ENCODE measurements at places on chromosomes 12 and 14.

DNA sequence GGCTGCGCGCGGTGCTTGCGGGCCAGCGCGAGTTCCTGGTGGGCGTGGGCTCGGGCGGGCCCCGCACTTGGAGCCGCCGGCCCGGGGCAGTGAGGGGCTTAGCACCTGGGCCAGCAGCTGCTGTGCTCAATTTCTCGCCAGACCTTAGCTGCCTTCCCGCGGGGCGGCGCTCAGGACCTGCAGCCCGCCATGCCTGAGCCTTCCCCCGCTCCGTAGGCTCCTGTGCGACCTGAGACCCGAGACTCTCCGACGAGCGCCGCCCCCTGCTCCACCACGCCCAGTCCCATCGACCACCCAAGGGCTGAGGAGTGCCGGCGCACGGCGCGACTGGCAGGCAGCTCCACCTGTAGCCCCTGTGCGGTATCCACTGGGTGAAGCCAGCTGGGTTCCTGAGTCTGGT lies 46.0 kb upstream of the PLEKHG3 start:
- DNase-seq: no peak

DNA sequence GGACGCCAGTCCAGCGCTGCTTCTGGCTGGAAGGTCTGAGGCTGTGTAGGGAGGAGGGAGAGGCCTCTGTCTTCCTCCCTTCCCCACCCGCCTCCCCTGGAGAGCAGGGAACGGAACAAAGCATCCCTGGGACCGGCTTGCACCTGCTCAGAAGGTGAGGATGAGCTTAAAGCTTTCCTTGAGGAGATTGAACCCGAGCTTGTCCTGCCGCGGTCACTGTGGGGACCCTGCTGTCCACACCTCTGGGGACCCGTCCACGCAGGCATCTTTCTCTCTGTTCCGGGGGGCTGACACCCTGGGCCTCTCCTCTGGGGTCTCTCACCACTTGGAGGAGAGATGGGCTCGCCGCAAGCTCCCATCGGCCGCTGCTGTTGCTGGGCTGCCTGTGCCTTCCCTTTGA lies 33.2 kb upstream of the SFSWAP start:
- DNase-seq: no peak

GRCh38 chr12:11840366-11840765 lies 190.9 kb downstream of the ETV6 start:
- DNase-seq: no peak

- no peak for DNase-seq
Measured at GRCh38 chr14:22481546-22481945, 107.5 kb downstream of the DAD1 start.

- no peak for DNase-seq
Measured at GRCh38 chr14:104706733-104707607, 17.1 kb upstream of the ADSS1 start.

- DNase-seq: no peak
Measured at GRCh38 chr14:76113691-76114090, 38.0 kb upstream of the GPATCH2L start.

DNA sequence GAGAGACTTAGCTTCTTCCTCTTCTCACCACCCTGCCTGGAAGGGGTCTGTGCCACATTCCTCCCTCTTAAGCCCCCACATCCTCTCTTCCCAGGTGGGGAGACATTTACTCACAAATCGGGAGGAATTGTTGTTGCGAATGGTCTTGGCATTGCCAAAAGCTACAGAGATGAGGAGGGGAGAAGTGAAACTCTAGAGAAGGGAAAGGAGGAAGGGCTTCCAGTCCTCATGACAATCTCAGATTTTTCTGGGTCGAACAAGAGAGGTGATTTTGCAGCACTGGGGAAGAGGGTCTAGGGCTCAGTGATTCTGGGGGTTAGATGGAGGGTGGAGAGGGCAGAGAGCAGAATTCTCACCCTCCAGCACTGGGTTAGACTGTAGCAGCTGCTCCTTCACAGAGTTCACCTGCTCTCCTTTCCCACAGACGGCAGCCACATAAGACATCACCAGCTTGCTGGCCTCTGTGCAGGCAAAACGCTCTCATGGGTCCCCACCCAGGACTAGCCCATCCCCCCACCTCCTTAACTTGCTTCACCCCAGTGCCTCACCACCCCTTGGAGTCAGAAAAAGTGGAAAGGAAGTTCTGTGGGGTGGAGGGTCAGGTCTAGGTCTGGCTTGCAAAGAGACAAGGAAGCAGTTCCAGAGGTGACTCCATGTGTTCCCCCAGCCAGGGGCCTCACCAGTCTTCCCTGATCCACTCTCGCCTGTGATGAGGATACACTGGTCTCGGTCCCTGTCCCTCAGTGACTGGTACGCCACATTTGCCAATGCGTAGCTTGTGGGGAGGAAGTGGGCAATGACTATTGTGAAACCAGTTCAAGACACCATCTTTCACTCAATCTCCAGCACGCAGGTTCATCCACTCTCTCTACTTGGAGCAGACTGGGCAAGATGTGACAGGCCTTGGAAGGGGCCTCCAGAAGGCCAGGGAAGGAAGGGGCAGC lies 2.7 kb downstream of the MYO1A start:
- no peak for DNase-seq

DNA sequence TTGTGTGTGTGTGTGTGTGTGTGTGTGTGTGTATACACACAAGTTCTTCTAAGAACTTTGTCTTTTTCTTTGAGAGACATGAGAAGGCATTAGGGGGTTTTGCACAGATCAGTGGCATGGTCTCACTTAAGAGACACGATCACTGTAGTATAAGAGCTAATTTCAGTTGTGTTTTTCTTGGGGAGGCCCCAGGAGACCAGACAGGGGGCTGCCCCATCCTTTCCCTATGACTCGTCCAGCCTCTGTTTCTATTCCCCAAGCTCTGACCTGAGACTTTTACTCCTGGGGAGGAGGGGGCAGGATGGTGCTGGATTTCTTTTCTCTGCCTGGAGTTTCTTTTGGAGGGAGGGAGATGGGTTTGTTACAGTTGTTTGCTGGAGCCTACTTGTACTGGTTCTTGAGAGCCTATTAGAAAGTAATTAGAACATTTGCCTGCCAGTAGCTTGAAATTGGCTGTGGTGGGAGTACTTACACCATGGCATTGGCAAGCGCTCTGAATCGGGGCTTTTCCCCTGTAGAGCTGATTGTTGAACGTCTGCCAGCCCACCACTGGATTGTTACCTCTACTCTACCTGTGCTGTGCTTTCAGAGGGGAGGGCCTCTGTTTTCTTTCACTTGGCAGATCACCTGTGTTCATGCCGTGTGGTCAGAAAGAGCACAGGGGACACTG lies 109.5 kb downstream of the TSPAN9 start:
- DNase-seq: no peak

DNA sequence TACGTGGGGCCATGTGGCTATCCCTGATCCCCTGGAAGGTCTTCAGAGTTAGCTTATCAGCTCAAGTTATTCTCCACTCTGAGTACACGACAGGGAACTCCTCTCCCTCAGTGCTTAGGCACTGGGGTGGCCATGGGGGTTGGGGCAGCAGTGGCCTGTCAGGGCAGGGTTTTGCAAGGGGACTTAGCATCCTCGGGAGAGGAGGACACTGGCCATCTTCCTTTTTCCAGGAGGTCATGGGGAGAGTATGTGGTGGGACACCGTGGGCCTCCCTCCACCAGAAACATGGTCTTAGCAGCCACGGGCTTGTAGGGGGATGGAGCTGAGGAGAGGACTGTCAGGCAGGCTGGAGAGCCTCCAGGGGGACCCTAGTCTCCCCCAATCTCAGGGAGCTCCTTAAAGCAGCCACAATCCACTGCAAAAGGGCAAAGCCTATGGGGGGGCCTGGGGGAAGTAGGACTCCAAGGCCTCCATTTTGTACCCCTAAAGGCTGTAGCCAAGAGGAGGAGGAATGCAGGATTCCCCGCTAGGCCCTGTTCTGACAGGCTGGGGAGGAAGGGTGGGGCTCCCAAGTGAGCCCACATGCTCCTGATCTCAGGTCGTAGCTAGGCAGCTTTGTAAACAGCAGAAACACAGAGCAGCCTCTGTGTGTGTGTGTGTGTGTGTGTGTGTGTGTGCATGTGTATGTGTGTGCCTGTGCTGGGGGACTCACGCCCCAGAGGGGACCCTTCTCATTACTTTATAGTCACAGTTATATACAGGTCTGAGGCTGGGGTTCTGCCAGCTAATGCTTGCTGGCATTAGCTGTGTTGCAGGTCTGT lies 36.6 kb downstream of the KRT80 start:
- no peak for DNase-seq

DNA sequence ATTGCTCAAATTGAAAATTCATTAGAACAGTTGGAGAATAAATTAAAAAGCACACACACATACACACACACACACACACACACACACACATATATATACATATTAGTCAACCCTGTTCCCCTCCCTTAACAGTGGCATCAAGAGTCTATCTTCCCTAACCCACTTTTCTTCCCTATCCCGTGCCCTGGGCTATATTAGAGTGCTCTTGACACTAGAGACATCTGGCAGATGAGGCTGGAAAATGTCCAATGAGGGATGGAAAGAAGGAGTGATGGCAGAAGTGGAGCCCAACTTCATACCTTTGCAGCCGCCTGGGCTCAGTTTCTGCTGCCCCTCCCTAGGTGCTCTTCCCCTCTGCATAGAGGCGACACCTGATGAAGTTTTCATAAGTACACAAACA lies 172.4 kb upstream of the NUDT4 start:
- DNase-seq: no peak

- no peak for DNase-seq
Measured at GRCh38 chr12:13199592-13199991, 3.1 kb downstream of the EMP1 start.

DNA sequence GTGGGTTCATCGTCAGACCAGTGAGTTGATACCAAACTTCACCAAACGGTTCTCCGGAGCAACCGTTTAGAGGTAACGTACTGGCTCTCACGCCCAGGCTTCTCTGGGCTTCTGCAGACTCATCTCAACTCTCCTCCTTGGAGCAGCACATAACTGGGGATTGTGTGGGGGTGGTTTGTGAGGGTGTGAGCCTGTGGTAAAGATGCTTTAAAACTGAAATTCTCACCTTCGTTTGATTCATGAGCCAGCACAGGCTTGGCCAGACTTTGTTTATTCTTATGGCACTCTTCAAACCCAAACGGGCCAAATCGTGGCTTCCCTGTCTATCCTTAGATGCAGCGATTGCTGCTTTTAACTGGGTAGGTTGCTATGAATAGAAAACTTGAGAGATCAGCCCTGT lies 121.3 kb downstream of the SAMD4A start:
- no peak for DNase-seq

- no peak for DNase-seq
Measured at GRCh38 chr14:50312734-50313054, 570 bp downstream of the DMAC2L start.

GRCh38 chr14:39028620-39029019 lies 74.4 kb downstream of the SEC23A start:
- no peak for DNase-seq

- DNase-seq: no peak
Measured at GRCh38 chr12:2520722-2521246, 274.0 kb upstream of the FKBP4 start.

DNA sequence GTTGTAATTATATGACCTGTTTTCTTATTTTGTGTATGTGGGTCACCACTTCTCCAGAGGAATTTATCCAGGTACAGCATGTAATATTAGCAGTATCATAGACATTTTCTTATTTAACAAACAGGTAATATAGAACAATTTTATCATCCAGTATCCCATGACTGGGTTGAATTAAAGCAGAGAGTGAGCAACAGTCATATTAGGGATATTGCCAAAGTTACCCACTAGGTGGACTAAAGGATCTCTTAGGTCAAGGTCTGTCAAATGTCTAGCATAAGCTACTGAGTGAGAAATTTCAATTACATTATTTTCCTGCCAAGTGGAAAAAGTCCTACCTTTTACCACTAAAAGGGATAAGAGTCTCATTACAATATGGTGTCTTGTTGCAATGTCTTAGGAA lies 62.1 kb upstream of the TRIM9 start:
- DNase-seq: no peak

DNA sequence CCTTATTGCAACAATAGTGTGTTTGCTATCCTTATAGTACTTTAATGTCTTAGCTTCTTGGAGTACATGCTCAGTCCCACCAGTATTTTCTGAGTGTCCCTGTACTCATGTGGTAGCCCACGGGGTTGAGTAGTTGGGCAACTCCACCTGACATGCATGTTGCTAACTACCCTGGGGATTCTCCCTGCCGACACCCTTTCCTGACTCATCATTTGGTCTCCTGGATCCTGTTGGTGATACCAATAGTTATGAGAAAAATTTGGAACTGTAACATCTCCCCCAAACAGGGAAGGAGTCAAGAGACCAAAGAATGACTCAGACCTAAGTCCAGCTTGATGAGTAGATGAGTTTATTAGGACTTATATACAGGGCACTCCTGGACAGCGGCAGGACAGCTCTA lies 101.6 kb downstream of the BRMS1L start:
- DNase-seq: no peak

DNA sequence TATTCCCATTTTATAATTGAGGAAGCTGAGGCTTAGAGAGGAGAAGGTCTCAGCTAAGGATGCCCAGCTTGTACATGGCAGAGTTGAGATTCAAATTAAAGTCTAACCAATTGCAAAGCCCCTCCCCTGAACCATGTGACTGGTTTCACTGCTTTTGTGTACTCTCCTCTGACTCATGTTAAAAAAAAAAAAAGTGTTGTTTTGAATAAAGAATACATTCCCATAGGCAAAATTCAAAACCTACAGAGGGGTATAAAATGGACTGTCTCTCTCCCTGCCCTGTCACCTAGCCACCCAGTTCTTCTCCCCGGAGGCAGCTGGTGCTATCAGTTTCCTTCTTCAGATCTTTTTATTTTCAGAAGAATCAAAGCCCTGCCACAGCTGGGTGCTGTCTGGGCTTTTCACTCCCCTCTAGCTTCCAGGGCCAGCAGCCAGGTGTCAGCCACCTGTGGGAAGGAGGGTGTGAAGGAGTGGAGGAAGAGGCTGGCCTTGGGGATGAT lies 5.4 kb downstream of the PSMD9 start:
- DNase-seq: no peak

- DNase-seq: no peak
Measured at GRCh38 chr12:2338991-2339431, 286.2 kb downstream of the CACNA1C start.

DNA sequence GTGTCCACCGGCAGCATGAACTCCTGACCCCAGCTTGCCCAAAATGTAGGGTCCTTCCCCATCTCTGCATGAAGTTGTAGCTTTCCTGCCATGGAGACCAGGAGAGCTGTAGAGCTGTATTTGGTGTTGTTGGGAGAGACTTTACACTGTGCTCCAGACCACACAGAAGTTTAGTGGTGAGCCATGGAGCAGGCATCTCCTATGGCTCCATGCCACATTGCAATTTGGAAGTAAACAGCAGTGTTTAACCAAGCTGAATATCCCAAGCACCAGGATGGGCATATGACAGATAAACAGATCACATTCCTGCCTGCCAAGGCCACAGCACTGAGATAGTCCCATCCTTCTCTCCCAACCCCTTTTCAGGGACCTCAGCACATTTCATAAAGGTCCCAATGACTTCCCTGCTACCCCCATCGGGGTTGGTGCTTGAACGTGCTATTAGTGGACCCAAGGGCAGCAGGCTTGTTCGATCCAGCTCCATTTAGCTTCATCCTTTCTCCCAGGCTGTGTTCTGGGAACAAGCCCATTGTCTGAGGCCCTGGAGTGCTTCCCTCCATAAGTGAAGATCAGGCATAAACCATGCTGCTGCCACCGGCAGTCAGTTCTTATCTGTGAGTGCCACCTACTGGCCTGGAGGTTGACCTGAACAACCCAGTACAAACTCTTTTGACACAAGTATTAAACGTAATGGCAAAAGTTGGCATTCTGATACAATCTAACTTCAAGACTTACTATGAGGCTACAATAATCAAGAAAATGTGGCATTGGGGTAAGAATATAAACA lies 172.3 kb upstream of the ATXN7L3B start:
- DNase-seq: no peak

- no peak for DNase-seq
Measured at GRCh38 chr12:31597066-31597465, 6.1 kb upstream of the DENND5B start.
